ENCODE measurements at places on chromosomes 16 and 17. TPM values are rescaled to one million over a fixed set of nuclear protein-coding genes. Genes with fewer than 3 reads are reported as not detected.

The KRTAP4-1 gene
- total RNA-seq: not detected

The TRIM72 gene
- 43.8 TPM for total RNA-seq

DNA sequence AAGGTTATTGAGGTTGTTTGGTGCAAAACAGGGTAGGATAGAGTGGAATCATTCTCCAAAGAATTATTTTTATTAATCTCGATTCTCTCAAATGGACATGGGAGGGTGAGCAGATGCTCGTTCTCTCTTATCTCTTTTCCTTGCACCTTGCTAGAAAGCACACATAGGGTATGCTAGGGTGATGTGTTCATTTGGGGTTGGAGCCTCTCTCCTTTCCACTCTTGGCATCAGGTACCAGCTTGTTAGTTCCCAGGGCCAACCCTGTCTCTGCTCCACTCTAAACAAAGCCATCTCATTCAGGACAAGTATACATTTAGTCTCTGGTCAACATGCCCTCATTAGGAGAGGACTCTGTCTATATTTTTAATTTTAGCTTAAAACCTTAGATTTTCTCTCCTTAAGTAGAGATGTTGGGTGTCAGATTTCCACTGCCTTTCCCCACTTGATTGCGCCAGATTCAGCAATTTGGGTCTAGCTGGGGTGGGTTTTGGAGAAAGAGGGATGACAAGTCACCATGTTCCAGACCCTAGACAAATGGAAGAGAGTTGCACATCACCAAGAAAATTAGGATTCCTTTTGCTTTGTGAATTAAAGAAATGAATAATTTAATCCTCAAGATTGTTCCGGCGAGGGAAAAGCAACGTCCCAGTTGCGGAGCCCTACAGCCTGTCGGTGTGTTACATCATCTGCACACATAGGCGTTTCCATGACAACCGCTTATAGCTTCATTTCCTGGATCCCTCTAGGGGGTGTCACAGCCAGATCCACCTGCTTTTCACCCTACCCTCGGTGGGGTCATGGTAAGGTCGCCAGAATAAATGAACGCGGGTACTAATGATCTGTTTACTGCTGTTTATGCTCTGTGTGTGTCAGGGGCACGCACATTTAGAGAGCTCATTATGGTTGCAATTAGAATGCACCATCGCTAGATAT is 41.6 kb downstream of the SNX11 start:
- no peak for DNase-seq

The EFCAB5 gene
- total RNA-seq: 0.17 TPM

- no peak for DNase-seq
Observed at GRCh38 chr16:82042846-82043245, 7.8 kb downstream of the HSD17B2 start.

DNA sequence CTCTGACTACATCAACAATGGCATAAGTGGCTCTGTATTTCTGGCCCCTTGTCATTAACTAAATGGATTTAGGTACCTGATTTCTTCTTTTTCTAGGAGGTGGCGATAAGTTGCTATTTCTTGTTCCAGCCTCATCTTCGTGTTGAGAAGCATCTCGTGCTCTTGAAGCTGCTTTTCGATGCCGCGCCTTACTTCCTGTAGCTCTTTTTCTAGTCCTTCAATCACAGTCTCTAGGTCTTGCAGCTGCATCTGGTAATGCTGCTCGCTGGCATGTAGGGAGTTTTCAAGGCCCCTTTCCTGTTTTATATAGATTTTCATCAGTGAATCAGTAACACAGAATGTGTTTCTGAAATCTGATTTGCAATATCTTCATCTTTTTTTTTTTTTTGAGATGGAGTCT is 5.1 kb downstream of the KRT222 start:
- no peak for DNase-seq

DNA sequence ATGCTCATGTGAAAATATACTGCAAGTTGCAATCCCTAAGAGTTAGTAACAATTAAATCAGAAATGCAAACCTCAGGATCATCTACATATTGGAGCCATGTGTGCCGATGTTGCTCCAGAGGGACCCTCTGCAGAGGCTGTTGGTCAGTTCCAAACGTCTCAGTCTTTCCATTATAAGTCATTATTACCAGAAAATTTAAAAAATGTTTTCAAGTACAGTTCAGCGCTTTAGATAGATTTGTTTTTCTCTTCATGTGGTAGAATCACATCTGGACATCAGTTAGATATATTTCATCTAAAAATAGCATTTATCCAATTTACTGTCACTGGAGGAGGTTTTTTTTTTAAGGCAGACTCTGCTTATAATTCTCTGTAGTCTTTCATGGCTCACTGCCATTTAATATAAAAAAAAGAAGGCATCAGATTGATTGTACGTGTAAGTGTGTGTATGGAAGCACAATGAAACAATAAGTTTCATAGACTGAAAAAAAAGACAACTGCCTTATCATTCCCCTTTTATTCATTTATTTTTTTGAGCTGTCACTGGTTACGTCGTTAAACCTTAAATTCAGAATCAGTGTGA is 46.1 kb upstream of the MARCHF10 start:
- DNase-seq: no peak

DNA sequence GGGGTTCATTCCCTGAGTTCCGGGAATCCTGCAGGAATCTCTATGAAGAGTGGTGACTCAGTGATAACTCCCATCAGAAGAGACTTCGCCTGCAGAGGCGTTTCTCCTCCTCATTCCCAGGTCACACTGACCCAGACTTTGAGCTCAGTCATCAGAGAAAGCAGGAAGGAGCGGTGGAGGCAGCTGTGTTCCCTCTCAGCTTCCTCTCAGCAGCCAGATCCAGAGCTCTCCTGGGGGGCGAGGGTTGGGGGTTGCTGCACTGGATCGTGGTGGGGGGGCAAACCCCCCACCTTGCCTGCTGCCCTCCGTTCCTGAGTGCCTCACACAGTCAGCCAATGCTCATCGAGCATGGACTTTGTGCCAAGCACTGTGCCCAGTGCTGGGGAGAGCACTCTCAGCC is 271.2 kb downstream of the CBLN1 start:
- DNase-seq: no peak

The SLC6A2 gene
- total RNA-seq: not detected

- DNase-seq: no peak
Observed at GRCh38 chr16:89015271-89015859, 38.4 kb upstream of the CBFA2T3 start.

The TP53TG3F gene
- total RNA-seq: not detected

The RPRML gene
- not detected for total RNA-seq

- DNase-seq: no peak
Observed at GRCh38 chr16:82769845-82770244, 143.1 kb downstream of the CDH13 start.

The KRT31 gene
- not detected for total RNA-seq

GRCh38 chr16:81706327-81707295 is 72.5 kb upstream of the PLCG2 start:
- DNase-seq: no peak

- no peak for DNase-seq
Observed at GRCh38 chr16:75942936-75943335, 216.6 kb upstream of the CPHXL start.

- DNase-seq: no peak
Observed at GRCh38 chr17:69323806-69324205, 3.1 kb downstream of the ABCA5 start.

The EVI2A gene
- total RNA-seq: not detected

The NHLRC4 gene
- 0.22 TPM for total RNA-seq

The AOC2 gene
- 8.0 TPM for total RNA-seq

DNA sequence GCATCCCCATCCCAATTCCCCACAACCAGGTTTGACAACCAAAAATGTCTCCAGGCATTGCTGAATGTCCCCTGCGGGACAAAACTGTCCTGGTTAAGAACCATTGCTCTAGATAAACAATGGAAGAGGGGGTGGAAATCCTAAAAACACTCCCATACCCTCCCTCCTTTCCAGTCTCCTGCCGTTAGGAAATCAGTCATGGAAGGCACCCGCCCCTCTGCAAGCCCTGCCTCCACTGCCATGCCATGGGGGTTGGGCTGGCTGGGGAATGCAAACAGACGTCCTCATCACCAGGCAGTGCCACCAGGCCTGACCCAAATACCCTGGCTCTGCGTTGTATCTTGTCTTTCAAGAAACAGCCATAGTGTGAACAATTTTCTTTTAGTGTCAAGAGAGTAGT is 57.5 kb downstream of the CYTH1 start:
- no peak for DNase-seq

The SERPINF2 gene
- 2.5 TPM for total RNA-seq

GRCh38 chr17:15456496-15456895 is 10.9 kb downstream of the CDRT4 start:
- no peak for DNase-seq

DNA sequence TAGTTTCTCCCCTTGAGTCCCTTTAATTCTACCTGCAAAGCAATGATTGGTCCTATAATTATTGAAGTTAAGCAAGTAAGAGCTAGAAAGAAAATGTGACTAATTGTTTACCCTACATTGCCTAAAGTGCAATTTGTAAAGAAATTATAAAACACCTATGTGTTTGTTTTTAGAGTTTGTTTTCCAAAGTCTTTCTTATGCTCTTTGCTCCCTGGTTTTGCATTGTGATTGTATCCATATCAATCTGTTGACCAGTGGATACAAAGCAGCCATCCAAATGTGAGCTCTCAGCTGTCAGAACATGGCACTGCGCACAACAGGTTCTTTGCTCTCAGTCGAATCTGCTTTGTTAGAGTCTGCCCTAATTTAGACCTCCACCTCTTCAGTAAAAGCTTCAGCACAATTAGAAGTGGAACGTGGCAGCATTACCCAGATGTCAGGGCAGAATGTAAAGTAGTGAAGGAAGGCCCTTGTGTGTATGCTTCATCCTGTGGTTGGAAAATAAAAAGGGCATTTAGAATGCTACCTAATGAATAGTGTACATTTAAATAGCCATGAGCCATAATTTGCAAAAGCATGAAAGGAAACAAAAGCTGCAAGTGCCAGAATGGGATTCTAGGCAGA is 70.5 kb downstream of the AATF start:
- DNase-seq: no peak

GRCh38 chr17:17551361-17551760 is 40.1 kb downstream of the PEMT start:
- DNase-seq: no peak

DNA sequence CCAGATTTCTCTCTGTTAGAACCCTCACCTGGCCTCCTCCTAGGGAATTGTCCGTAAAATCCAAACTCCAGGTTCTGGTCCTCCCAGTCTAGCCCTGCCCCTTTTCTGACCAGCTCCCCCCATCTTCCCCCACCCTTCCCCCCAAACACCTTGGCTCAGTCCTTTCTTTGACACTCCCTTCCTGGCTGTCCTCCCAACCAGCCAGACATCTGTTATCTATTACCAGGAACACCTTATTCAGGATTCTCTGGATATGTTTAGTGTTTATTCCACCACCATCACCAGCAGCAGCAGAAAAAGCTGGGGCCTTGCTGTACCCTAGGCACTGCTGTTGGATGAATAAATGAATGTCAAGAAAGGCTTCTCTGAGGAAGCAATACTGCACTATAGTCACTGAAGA is 4.0 kb upstream of the CMTM3 start:
- DNase-seq: no peak

GRCh38 chr16:85965125-85965524 is 66.2 kb downstream of the IRF8 start:
- no peak for DNase-seq

DNA sequence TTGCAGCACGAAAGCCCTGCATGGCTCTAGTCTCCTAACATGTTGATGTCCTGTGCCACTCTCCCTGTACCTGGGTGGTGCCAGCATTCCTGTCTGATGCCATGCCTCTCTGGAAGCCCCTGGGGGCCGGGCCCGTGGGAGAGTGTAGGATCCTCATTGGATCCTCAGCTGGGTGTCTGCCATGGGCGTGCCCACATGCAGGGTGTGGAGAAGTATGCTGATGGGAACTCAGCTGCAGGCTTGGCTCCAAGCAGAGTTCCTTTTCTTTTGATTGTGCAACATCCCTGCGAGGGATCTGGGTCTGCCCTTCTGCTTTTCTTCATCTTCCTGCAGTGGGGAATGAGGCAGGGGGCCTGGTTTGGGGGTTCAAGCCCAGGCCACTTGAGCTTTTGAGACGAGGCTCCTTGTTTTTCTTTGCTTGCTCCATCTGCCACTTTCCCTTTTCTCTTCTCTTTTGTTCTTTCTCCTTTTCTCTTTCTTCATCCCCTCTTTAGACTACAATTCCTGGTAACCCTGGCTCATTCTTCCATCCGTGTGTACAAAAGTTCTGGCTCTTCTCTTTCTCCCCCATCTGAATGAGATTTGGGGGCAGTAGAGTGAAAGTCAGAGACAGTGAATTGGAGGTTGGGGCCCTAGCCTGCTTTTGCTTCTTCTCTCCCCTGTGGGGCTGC is 32.9 kb downstream of the KSR1 start:
- no peak for DNase-seq

The TMEM114 gene
- total RNA-seq: not detected

DNA sequence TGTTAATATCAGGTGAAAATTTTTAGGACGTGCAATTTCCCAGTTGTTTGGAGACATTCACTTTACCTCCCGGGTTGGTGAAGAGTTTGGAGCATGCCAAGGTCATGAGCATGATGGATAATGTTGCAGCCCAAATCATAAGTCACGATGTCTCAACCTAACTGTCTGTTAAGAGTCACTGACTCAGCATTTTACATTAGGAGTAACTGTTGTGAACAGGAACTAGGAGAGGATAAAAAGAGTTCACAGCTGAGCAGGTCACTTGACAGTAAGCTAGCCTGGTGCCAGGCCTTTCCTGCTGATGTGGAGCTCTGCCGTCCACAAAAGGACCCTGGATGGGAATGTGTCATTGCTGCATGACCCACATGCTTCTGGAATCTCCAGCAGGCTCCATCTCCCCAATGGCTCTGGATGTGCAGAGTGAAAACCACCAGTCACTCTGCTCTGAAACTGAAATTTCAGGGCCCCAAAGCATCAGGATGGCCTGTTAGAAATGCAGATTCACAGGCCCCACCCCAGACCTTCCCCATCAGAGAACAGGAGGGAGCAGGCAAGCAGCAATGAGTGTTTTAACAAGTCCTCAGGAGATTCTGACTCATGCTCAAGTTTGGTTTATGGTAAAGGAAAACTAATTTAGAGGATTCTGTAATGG is 371.6 kb upstream of the MAF start:
- no peak for DNase-seq

All from HCT116 (cell line).